ENCODE measurements at places on chromosomes 13 and 19.

DNA sequence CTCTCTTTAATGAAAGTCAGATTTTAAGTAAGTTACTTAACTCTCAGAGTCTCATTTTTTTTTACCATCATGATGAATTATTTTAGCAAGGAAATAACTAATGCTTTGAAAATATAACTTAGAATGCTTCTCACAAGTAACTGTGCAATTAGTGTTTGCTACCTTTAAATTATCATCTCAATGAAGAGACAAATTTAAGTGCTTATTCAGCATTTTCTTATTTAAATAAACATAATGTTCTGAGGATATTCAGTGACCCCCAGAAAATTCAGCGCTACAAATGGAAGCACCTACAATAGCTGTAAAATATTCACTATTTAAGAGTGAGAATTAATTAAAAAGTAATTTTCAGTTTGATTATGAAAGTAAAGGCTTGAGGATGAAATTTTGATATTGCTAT, 527.2 kb downstream of the SLITRK1 start:
- DNase-seq: no peak

DNA sequence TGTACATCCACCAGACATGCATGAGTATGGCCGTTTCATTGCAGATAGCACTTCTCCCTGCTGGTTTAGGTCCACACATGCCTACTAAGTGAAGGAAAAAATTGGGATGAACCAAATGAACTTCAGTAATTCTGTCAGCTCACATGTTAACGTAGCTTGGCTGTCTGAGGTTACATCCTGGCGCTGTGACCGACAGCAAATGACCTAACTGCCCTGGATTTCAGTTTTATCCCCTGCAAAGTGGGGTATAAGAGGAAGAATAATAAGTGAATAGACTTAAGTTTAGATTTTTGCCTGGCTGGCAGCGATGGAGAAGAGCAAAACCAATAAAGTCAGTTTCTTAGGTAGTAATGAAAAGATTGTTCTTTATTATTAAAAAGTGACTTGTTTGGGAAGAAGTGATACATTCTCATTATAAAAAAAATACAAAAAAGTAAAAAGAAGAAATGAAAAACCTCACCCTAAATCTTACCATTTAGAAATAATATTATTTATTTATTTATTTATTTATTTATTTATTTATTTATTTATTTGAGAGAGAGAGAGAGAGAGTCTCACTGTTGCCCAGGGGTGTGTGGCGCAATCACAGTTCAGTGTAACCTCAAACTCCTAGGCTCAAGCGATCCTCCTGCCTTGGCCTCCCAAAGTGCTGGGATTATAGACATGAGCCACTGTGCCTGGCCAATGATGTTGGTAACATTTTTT, 4.2 kb upstream of the RNF113B start:
- no peak for DNase-seq

- no peak for DNase-seq
Observed at GRCh38 chr19:16623576-16623975, 4.4 kb downstream of the MED26 start.

DNA sequence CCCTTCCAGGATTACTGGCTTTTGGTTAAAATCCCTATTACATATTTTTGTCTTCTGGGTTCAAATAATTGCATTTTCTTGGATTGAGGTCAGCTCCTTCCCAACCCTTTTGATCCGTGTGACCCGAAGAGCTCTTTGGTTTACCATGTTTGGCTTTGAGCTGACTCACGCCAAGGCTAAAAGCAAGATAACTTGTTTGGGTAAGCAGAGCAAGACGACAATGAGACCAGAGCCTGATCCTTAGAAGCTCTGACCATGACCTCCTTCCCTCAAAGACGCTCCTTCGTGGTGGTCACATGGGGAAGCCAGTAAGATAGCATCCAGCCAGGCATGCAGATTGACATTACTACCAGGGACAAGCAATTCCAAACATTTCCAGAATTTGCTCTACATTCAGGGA, 153.8 kb downstream of the DCT start:
- DNase-seq: no peak

DNA sequence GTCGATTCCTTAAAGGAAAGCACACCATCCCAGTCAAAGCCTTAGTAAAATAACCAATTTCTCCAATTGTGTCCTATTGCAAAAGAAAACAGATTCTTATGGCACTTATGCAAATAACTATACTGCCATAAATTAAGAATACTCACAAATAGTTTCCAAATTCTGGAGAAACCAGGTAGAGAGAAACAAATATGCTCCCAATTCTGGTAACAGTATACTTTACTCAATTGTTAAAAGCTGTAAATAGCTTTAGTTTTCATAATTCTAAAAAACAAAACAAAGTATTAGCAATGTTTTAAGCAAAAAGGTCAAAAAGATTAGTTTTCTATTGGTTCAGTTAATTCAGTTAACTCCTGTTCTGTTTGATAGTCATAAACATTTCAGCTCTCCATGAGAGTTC, 18.2 kb upstream of the UBAC2 start:
- DNase-seq: no peak

- no peak for DNase-seq
Observed at GRCh38 chr13:58907347-58907746, 1256.4 kb downstream of the DIAPH3 start.

- DNase-seq: no peak
Observed at GRCh38 chr13:44249431-44249836, 124.2 kb upstream of the SERP2 start.

DNA sequence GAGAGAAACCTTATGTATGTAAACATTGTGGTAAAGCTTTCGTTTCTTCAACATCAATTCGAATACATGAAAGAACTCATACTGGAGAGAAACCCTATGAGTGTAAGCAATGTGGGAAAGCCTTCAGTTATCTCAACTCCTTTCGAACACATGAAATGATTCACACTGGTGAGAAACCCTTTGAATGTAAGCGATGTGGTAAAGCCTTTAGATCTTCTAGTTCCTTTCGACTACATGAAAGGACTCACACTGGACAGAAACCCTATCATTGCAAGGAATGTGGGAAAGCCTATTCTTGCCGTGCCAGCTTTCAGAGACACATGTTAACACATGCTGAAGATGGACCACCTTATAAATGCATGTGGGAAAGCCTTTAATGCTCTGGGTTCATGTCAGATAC, 24.7 kb downstream of the ZNF136 start:
- DNase-seq: no peak

DNA sequence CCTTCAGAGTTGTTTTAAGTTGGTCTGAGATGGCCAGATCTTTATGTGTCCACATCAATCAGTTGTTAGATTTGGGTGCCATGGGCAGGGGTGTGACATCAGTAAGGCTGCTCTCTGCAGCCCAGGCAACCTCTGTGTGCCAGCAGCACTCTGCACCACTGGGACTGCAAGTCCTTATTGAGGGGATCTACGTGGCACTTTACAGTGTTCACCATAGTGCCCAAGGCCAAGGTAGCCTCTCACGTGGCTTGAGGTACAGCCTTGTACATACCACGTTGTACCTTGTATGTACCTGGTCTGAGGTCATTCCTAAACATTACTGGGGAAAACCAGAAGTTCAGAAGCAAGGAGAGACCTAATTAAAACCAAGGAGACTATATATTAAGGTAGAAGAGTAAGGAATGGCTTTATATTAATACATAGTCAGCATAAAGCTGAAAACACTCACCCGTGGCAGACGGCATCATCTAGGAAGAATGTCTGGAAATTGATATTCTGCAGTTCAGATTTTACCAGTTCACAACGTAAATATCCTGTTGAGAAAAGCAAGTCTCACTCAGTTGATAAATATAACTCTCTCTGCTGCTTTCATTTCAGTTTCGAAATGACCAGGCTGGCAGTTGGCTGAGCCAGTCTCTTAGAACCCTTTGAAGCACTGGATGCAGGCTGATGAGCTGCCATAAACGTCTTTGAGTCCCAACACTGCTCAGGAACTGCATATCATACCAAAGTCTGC, 128.8 kb downstream of the ZDHHC20 start:
- DNase-seq: no peak

DNA sequence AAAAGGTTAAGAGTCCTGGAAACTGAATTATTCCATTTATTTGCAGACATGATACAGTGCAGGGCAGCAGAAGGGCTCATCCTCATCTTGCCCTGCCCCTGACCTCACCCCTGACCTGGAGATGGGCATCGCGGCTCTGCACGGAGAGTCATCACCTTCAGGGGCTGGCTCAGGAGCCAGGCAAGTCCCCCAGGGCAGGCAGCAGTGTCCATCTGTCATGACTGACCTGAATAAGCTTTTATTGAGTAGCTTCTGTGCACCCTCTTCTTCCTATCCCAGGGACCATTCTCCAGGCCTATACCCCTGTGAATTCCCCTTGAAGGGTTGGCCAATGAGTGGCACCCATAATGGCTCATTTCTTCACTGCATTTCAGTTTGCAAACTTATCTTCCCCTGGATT, 484.2 kb downstream of the ZNF536 start:
- DNase-seq: no peak

DNA sequence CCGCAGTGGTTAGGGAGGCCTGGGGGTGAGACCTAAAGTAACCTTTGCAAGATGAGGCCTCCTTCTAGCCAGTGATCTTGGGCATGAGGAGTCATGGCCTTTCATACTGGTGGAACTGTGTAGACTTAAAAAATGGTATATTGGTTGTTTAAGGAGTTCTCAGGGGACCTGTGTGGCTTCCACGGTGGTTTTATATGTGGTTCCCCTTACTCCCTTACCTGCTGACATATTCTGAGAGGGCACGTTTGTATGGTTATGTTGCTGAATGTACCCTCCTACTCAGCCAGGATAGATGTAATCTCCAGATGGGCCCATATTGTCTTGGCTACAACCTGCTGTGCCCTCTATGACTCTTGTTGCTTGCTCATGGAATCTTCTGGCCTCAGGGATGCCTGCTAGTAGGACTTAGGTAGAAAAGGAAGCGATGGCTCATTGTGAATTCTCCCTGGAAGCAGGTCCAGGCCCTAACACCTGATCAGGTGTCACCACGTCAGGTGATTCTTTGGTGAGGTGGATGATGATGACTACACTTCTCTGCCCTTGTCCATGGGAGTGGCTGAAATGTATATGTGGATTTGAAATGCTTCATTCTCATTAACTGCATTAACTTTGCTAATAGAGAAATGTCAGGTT, 1.8 kb downstream of the ZNF460 start:
- DNase-seq: no peak

- DNase-seq: no peak
Observed at GRCh38 chr13:40406405-40407120, 259.9 kb downstream of the FOXO1 start.

GRCh38 chr13:110354715-110355473, 47.8 kb downstream of the COL4A2 start:
- no peak for DNase-seq

- DNase-seq: no peak
Observed at GRCh38 chr13:111115061-111115964, at the start of gene ARHGEF7. Gene ARHGEF7 (plus strand): TSS chr13:111115310. CDS start chr13:111115527, 217 bp downstream.

DNA sequence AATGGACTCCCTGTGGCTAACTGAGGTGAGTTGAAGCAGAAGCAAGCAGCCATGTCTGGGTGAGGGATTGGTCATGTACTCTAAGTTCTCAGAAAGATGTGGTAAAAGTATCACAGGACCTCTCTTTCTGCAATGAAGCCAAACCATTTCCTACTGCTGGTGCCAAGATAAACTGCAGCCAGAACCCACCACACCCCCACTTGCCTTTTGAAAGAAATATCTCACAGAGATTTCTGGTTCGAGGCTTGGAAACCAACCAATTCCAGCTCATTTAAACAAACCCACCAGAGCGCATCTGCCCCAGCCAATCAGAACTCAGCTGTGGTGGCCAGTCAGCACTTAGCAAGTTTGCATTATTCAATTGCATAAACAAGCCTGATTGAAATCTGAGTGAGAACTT, 204.5 kb upstream of the ATXN8OS start:
- no peak for DNase-seq

GRCh38 chr19:33437393-33437820, 63.9 kb downstream of the CEBPG start:
- no peak for DNase-seq

DNA sequence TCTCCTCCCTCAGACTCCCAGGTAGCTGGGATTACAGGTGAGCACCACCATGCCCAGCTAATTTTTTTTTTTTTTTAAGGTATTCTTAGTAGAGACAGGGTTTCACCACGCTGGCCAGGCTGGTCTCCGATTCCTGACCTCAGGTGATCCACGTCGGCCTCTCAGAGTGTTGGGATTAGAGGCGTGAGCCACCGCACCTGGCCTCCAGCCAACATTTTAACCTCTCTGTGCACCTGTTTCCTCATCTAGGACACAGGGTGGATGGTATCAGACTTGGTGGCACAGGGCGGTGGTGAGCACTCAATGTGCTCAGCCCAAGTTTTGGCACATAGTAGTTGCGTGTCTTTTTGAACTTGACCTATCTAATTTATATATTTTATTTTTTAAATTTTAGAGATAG, 12.5 kb downstream of the APBA3 start:
- no peak for DNase-seq

DNA sequence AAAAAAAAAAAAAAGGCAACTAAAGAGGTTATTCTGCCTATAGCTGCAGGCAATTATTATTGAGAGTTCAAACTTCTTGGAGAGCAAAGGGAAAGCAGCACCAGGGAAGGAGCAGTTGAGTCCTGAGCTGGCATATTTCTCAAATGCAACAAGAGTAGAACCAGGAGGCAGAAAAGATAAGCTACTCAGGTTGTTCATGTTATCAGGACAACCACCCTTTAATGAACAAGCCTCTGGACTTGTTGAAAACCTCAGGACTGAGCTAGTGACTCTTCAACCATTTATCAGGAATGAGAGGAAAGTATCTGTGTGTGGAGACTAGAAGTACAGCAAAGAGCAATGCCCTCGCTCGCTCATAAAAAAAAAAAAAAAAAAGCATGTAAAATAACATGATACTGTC, 183.0 kb downstream of the KCTD12 start:
- DNase-seq: no peak

DNA sequence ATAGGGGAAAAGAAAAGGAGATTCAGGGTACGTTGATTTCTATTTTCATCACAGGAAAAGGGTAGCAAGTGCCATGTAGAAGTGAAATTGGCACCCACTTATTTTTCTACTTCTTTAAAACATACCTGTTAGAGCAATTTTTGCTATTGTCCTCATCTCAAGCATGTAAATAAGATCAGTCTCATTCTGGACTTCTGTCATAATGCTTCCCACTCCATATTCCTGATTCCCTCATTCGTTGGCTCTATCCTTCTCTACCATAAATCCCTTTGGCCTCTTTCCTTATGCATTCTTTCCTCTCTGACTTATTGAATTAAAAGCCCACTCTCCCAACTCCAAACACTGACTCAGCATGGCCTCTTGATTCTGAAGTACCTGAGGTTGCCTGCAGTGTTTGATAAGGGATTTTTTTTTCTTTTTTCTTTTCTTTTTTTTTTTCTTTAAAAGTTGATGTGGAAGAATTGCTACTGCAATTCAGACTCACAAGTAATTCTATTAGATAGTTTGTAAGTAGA, 465.7 kb downstream of the SLITRK6 start:
- DNase-seq: no peak

DNA sequence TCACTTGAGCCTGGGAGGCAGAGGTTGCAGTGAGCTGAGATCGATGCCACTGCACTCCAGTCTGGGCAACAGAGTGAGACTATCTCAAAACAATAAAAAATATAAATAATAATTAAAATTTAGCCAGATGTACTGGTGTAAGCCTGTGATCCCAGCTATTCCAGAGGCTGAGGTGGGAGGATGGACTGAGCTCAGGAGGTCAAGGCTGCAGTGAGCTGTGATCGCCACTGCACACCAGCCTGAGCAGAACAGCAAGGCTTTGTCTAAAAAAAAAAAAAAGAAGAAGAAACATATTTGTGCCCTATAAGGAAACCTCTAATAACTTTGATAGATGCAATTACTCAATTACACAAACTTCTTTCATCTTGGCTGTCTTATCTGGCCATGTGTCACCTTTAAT, 52.3 kb downstream of the ABCC4 start:
- DNase-seq: no peak

Measured in stimulated activated CD4-positive, alpha-beta T cell treated with anti-CD3 and anti-CD28 coated beads, Interleukin-1b, Interleukin-23, amount 100 ng/mL, for 1 hour (primary cell).